ENCODE measurements at places on chromosomes 3 and 15.
A peak's percentile ranks its signal among the peaks of the same experiment; 100 is the strongest.

DNA sequence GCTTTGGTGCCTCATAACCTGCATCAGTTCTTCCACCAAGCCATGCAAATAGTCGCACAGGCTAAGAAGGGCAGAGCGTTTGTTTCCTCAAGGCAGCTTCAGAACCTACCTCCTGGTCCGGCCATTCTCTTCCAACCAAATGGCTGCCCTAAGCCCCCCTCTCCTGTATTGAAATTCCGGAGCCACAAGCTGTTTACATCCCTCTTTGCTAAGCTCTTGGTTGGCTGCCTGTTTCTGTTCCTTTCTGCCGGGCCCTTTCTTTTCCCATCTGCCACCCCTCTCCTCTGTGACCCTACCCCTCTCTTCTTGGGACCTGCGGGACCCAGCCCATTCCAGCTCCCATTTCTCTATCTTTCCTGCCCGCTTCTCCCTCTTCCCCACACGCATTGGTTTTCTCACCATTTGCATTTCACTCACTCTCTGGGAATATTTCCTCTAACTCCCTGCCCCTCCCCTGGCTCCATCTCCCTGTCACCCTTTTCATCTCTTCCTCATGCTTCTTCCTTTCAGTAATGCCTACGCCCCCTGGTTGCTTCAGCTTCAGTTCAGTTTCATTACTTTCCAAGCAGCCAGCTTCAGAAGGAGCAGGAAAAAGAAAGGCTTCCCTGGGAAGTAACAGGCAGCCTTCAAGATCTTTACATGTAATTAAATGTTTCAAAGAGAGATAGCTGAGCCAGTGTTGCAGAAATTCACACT is 113.5 kb downstream of the RAB11A start:
- no peak for DNase-seq

- no peak for DNase-seq
Observed at GRCh38 chr3:126837773-126838172, 133.7 kb downstream of the CHCHD6 start.

DNA sequence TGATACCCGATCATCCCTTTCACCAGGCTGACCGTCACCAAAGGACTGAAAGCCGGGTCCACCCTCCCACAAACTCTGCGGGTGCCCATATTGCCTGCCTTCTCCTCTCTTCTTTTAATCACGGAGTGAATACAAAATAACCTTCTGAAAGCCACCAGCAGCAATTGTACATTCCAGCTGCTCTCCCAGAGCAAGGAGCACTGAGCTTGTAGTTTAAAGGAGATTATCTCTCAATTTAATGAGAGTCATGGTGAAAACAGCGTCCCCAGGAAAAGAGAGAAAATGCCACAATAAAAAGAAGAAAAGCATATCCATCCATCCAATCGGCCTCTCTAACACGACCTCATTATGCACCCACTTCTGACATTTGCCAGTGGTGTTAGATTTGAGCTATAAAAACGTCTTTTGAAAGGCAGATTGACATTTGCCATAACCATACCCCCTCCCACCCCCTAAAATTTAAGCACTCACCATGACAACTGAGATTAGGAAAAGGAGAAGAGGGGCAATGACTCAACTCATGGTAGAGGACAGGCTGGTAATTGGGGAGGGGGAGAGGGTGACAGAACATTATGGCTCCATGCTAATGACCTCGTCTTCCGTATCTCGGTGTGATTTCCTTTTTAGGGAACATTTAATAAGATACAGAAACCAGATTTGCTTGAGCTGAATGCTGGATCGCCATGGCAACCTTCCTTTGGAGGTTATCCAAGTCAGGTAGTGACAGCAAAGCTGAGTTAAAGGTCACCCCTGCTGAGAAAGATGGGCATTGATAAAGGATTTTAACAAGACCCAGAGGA is 106.2 kb downstream of the ST8SIA2 start:
- DNase-seq = no peak

DNA sequence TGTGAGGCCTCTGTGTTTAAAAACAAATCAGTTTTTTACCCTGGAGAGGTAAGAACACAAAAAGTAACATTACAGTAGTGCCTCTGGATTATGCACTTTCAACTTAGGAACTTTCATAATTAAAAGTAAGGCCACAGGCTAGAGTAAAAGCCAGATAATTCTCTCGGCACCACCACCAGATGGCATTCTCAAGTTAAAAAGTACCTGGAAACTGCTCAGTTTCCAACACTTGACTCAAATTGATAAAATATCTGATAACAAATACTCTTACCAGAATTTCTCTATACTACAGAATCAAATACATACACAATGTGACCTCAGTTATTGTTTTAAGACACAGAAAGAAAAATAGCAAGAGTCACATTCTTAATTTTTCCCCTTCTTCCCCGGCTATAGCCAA is 19.9 kb downstream of the SPICE1 start:
- DNase-seq = peak; percentile 26

GRCh38 chr3:108830991-108831614 is 8.5 kb downstream of the TRAT1 start:
- DNase-seq = no peak

DNA sequence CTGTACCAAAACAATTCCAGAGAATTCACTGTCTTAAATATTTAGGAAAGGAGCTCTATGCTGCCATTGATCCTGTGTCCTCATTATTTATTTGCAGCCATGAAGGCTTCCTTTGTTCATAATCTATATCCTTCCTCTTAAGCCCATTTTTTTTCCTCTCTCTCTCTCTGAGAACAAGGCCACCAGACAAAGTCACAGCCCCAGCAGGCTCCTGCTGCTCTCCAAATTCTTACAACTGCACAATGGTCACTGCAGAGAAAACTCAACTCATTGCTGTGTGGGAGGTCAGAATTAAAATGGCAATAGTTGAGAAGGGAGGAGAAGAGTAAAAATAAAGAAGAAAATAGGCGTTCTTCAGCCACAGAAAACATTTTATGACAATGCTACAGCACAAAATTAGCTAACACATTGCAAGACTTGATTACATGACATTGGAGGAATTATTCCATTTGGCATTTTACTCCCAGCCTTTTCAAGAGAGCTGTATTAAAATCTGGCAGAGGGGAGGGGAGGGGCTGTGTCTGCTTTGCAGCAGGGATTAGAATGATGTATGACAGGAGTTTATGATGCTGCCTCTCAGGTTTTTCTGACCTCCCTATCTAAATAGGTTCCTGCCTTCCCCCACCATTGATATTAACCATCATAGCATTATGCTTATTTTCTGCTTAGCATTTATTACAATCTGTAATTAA is 399.7 kb upstream of the THBS1 start:
- no peak for DNase-seq

DNA sequence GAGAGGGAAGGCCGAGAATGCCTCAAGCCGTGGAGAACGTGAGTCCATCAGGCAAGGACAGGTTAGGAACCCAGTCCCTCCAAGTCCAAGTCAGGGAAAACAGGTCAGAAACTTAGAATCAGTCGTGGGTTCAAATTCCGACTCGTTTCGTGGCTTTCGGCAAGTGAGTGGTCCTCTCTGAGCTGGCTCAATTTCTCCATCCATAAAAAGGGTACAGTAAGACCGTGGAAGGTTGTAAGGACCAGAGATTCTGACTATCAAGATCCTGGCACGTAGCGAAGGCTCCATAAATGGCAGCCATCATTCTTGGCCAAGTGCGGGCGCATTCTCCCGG is 604 bp upstream of the MED12L start:
- DNase-seq = no peak

DNA sequence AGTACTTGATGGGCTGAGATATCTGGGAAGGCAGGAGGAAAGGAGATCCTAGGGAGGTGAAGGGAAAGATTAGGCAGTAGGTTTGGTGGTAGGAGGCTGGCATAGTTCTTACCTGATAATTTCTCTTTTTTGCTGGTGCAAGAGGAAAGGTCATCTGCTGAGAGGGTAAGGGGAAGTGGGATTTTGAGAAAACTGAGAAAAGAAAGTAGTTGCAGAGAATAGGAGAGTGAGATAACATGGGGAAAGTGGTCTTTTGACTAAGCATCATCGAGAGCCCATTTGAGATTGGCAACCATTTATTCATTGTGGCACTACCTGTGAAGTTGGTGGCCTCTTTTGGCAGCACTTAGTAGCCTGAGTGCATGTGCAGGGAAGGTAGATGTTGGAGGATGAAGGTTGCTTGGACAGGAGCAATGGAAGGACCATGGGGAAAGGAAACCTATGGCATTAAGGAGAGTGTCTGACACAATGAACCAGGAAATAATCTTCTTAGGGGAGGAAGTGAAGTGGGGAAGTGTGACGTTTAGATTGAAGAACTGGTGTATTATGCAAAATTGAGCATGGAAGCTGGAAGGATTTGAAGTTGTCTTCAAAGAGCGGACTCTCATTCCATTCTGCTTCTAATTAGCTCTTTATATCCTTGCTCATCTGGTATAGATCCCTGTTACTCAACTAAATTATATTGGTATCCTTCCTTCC is 21.9 kb upstream of the USP13 start:
- no peak for DNase-seq
